ENCODE measurements at places on chromosomes 13 and 19.
A peak's percentile ranks its signal among the peaks of the same experiment; 100 is the strongest.

DNA sequence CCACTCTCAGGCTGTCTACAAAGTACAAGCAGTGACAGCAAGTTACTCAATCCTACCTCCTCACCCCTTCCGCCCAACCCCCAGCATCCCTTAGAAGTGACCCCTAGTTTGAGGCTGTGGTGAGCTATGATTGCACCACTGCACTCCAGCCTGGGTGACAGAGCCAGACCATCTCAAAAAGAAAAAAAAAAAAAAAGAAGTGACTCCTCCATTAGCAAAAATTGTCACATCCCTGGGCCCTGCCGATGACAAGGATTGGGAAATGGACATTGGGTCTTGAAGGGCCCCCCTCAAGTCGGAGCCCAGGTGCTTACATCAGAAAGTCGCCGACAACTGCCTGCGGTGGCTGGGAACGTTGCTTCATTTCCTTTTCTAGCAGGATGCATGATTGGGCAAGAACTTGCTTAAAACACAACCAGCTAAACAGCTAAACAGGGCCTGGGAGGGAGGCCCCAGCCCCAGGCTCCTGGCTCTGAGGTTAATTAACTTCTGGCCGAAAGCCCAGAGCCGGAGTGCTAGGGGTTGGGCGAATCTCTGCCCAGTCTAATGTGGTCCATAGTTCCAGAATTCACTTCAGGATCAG is 15.3 kb downstream of the RAB3D start:
- no peak for DNase-seq

- DNase-seq: no peak
Measured at GRCh38 chr19:43984687-43985000, 656 bp downstream of the ZNF155 start.

GRCh38 chr13:72565893-72566292 is 161.5 kb downstream of the MZT1 start:
- peak; percentile 68 for DNase-seq

GRCh38 chr13:65188721-65189120 is 2041.4 kb downstream of the PCDH9 start:
- no peak for DNase-seq

GRCh38 chr19:4174895-4175668 is 7.3 kb downstream of the SIRT6 start:
- no peak for DNase-seq

- no peak for DNase-seq
Measured at GRCh38 chr13:113139577-113139976, 17.0 kb downstream of the F10 start.

DNA sequence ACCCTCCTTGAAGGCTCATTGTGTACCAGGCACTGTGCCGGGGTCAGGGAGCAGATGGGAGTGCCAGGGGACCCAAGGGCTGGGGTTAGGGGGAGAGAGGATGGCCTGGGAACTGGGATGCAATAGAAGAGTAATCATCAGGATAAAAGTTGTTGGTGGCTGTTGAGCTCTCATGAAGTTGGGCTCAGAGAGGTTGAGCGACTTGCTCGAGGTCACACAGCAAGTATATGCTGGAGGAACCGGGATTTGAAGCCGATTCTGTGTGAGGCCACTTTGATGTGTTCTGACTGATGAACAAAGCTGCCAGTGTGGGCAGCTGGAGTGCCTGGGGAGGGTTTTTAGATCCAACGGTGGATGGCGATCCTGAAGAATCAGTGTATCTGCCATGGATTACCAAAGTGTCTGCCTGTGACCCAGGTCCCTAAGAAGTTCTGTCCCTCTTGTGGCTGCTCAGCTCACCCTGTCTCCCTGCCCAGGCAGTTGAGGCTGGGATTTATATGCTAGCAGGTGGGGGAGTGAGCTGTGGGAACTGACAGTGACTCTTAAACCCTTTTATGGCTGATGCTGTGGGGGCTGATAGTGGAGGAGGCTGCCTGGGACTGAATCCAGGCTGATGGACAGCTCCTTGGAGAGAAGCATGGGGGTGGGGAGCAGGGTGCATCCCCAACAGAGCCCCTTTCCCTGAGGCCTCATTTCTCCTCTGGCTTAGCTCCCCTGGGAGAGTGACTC is 8.3 kb downstream of the ARHGEF18 start:
- no peak for DNase-seq

- DNase-seq: no peak
Measured at GRCh38 chr13:99354371-99354951, 47.3 kb upstream of the GPR183 start.

DNA sequence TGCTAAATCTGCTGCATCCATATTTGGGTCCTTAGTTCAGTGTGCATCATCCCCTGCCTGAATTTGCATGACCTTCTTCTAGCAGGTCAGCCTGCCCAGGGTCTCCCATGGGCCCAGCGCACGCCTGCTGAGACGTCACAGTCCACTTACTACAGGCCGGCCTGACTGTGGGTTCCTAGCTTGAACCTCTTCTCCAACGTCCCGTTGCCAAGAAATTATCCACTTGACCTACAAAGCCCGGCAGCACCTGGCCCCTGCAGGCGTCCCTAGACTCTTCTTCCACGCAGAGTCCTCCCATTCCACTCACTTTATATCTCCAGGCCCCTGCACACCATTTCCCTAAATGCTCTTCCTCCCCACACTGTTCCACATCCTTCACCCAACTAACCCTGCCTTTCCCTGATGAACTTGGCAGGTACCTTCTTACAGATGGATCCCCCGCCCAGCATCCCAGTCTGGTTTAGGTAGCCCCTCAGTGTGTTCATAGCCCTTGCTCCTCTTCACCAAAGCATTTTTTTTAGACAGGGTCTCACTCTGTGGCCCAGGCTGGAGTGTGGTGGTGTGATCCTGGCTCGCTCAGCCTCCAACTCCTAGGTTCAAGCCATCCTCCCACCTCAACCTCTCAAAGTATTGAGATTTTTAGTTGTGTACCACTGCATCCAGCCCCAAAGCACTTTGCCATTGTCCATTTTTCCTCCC is 155.0 kb upstream of the SOX1 start:
- DNase-seq: no peak

DNA sequence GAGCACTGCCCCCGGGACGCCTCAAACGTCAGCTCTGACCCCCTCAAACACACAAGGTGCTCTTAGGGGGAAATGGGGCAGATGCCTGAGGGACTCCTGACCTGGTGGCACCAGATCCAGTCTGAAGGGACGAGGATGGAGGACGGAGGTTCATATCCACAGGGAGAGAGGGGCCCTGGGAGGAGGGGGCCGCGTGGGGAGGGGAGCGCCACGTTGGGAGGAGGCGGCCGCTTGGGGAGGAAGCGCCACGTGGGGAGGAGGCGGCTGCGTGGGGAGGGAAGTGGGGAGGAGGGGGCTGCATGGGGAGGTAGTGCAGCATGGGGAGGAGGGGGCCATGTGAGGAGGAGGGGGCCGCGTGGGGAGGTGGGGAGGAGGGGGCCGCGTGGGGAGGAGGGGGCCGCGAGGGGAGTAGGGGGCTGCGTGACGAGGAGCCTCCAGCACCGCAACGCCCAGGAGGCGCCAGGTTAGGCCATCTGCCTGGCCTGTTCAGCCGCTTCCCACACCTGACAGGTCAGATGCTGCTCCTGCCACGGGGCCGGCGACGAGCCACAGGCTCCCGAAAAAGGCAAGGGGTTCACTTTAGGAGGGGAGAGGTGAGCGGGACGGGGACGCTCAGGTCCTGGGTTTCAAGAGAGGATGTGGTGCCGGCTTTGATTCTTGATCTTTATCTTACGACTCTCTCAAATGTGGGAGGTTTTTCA is 36.7 kb upstream of the C13orf46 start:
- DNase-seq: no peak

DNA sequence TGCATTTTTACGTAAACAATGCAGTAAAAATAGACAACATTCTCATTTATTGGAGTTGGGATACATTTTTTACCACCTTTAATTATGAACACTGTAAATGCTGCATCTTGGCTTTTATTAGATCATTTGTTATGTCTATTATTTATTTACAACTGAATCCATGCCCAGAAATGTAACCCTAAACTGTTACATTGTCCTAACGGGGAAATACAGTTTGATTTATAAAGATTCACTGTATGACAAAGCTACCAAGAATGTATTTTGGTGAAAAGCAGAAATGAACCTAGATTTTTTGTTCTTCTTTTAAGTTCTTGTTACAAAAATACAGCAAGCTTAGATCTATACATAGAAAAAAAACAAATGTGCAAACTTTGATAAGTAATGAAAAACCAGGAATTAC is 1.1 kb downstream of the METTL21C start:
- DNase-seq: no peak

- DNase-seq: no peak
Measured at GRCh38 chr13:42855410-42855809, 74.0 kb downstream of the FAM216B start.

DNA sequence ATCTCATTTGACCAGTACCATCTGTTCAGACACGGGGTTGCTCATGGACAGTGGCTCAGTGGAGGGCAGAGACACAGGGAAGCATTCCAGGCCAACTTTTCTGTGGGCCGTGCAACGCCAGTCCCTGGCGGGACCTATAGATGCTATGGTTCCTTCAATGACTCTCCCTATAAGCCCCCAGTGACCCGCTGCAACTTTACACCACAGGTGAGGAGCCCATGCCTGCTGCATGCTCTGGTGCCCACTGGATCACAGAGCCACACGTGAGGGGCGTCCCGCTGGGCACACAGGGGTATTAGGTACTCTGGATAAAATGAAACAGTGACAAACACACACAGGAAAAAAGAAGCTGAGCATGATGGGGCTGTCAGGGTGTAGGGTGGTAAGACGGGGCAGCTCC is 34.3 kb downstream of the LAIR2 start:
- DNase-seq: no peak

- DNase-seq: no peak
Measured at GRCh38 chr13:44932171-44932849, 57.0 kb downstream of the NUFIP1 start.

GRCh38 chr13:29707876-29708543 is 112.5 kb upstream of the SLC7A1 start:
- peak; percentile 60 for DNase-seq

DNA sequence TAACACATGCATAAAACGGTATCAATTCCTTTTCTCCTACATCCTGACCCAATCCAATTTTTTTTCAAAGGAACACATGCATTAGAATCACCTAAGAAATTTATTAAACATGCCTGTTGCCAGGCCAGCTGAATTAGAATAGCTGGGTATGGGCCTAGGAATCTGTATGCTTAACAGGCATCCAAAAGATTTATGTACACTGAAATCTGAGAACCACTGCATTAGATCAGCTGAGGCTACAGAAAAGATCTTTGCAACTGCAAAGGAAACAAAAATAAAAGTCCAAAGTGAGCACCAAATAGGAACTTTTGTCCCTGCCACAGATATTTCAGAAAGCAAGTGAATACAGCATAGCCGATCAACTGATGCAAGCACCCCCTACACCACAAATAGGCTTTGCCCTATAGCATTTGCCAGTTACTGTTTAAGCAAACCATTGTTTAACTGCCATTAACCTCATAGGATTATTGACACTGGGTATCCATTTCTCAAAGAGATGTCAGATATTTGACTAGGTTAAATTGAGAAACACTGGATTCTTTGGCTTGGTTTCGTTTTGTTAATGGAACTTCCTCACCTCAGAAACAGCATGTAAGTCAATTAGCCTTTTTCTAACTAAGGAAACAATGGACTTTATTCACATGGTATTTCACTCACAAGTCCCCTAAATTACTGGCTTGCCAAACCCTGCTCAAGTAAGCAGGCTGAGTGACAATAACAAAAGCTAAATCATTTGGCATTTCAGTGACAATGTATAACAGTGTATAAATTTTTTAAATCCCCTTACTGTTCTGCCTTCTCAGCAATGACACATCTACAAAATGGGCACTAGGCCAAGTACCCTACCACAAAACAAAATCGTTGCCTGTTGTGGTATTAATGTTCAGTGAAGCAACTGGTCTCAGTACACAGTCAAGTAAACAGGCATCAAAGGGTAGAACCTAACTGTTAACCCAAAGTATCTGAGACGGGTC is 67.8 kb downstream of the SUCLA2 start:
- peak; percentile 30 for DNase-seq

DNA sequence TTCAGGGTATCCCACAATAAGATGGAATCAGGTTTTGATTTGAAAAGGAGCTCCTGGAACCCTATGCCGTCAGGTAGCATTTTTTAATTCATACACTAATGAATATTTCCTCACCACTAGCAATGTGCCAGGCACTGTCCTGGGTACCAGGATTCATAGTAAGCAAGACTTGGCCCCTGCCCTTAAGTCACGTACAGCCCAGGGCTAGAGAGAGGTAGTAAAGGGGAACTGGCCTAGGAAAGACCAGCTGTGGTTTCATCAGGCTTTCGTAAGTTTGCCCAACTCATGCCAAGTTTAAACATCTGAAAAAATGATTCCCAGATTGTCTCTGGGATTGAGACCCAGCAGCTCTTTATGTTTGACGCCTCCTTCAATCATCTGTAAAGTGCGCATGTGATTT is 45.9 kb upstream of the AMER2 start:
- DNase-seq: no peak

DNA sequence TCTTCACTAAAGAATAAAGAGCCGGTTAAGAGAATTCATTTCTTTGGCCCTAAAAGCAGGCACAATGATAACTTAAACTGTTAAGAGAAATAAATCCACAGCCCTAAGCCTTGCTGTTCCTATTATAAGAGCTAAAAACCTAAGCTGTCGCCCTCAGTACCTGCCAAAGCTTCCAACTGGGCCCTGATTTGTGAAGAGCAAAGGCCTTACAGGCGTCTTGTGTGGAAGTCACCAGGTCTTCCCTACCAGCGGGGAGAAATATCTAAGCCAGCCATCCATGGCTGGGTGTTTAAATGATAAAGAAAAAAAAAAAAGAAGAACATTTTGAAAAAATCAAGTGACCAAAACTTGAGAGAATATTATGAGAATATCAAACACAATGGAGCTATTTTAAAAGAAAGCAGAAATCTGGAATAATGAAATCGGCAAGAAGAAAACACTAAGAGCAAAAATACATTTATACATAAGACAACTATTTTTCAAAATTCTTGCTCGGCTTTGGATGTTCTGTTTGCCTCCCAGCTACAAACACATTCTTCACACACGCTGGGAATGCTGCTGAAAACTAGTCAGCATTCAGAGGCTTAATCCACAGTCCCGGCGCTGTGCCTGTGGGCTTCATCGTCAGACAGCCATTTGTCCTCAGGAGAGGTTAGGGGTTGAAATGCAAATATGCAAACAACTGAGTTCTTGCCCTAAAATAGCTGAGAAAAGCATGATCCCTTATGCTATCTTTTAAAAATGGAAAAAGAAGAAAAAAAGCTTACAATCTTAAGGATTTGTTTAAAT is 89.8 kb upstream of the LSM14A start:
- DNase-seq: peak; percentile 27

DNA sequence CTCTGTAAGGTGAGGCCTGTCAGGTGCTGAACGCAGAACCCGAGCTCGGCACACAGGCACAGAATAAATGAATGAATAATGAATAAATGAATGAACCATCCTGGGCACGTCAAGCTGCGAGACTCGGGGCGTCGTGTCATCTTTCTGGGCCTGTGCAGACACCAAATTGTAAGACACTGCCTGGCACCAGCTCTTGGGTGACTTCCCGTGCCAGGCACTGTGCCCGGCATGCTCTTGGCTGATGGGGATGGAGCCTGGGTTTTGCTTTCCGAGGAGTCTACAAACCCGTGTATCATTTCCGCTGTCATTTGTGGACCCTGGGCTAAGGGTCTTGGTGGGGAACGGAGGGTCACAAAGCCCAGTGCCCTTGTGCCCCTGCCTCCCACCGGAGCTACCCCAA is 43.9 kb downstream of the CELF5 start:
- no peak for DNase-seq

Measured in cardiac muscle cell (in vitro differentiated cells and primary cell).